ENCODE measurements at places on chromosomes 3 and 15.

DNA sequence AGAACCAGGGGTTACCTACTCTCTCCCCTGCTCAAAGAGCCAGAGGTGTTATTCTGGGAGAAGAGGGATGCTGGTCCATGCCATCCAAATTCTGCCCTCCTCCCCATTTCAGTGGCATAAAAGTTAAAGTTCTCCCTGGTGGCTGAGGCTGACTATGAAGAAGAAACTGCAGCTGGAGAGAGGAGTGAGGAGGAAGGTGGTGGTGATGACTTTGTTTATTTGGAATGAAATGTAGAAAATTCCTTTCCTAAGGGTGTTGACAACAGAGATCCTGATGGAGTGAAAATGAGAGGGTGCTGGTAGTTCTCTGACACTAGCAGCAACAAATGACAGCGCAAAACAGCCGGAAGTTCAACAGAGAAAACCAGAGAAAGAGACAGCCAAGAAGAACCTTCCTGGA, 100.4 kb downstream of the PCCB start:
- no peak for DNase-seq

DNA sequence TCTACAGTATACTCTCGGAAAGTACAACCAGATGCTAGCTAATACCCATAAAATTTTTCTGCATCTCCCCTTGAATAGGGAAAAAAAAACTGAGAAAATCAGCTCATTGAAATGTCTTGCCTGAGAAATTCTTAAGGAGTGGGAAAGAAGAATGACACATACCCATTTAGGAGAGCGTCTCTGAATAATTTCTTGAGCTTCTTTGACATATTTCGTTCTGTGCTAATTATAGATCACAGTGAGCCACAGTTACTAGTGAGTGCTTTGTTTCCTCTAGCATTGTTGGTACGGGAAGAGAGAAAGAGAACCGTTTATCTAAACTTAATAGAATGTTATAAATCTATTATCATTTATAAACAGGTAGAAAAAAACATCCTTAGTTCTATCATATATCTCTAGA, 588.4 kb downstream of the UNC13C start:
- no peak for DNase-seq

DNA sequence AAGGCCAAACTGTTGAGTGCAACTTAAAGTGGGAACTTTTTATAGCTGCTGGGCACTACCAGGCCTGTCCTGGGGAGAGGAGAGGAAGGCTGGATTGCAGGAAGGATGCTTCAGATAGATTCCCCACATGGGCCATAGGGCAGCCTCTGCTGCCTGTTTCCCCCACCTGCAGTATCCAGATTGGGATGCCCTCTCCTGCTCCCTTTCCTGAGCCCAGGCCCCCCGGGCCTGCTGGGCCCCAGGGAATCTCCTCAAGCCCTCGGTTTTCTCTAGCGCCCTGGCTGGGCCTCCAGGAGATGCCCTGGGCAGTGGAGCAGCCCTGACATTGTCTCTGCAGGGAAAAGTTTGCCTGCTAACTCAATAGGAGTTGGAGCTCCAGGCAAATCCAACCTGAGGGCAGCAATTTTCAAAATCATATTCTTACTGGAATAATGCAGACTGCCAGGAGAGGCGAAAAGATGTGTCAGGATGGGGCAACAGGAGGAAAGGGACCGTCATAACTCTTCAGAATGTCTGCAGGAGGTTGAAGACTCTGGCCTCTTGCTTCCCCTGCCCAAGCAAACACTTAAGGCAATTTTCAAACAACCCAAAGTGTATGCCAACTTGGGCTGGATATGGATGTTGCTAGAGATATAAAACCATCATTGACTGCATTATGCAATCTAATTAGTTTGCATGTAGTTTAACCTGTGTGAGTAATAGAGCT, 4.4 kb downstream of the NR2F2 start:
- no peak for DNase-seq

GRCh38 chr15:93072411-93073394, 16.3 kb downstream of the RGMA start:
- DNase-seq = no peak

DNA sequence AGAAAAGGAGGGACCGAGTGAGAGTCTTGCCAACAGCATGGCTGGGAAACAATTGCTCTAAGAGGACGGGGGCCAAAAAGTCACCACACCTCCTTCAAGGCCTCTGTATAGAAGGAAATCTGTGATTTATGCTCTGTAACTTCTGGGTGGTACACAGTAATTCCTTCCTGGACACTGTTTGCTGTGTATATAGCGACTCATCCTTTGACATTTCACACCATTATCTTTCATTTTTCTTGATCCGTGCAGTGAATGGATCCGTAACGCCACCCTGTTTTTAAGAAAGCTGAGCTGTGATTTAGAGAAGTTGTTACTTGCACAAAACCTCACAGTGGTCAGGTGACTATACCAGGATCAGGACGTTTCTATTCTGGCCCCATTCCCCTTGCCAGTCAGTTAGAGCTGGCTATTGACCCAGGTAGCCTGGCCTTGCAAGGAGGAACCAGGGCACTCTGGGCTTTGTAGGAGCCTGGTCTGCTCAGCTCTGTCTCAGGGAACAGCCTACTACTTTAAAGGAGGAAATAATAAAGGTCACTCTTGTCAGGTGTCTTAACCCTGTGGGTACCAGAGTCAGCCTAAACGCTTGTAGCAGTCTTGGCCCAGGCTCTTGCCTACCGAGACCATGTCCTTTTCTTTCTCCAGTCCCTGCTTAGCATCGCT, 86.5 kb upstream of the MYZAP start:
- no peak for DNase-seq

GRCh38 chr3:195114786-195115599, 156.0 kb downstream of the XXYLT1 start:
- no peak for DNase-seq

DNA sequence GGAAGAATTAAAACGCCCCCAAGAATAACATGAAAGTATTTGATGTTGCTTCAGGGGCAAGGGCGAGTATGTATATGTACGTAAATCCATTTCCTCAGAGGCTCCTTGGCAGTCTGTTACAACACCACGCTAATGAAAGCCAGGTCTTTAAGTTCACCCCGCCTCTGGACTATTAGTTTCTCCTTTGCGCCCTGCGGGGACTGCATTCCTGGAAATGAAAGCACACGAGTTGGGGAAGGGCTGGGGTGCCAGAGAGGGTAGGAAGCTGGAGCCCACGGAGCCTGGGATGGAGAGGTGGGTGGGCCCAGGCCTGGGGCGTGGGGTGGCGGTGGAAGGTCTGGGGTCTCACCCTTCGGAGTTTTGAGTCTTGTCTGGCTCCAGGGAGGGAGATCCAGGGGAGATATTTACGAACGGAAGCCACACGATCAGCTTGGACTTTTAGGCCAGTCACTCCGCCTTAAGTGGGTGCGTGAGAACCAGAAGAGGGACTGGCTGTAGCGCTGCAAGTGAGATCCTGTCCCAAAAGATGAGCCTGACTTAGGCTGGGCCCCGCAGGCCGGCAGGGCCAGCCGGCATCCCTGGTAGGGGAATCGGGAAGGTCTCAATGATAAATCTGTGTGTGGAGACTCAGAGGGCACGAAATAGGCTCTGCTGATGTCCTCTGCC, 1.6 kb upstream of the PLCL2 start:
- no peak for DNase-seq

DNA sequence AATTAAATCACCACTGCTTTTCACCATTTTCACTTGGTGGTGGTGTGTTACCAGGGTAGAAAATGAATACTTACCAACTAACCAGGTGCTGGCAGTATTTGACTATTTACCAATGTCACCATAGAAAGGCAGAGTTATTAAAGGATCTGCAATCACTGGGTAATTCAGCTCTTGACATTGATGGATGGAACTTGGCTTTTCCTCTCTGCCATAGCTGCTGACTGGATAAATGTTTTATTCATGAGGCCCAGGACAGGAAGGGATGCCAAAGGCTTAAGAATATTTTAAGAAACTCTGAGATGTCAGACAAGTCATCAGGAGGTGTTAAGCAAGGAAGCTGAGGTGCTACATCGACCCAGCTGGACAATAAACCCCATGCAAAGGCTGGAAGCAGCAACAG, 495.5 kb upstream of the CFAP20DC start:
- DNase-seq = no peak

- no peak for DNase-seq
Measured at GRCh38 chr3:21729331-21729730, 21.7 kb downstream of the ZNF385D start.

- no peak for DNase-seq
Measured at GRCh38 chr3:115165266-115165665, 18.2 kb upstream of the ZBTB20 start.

DNA sequence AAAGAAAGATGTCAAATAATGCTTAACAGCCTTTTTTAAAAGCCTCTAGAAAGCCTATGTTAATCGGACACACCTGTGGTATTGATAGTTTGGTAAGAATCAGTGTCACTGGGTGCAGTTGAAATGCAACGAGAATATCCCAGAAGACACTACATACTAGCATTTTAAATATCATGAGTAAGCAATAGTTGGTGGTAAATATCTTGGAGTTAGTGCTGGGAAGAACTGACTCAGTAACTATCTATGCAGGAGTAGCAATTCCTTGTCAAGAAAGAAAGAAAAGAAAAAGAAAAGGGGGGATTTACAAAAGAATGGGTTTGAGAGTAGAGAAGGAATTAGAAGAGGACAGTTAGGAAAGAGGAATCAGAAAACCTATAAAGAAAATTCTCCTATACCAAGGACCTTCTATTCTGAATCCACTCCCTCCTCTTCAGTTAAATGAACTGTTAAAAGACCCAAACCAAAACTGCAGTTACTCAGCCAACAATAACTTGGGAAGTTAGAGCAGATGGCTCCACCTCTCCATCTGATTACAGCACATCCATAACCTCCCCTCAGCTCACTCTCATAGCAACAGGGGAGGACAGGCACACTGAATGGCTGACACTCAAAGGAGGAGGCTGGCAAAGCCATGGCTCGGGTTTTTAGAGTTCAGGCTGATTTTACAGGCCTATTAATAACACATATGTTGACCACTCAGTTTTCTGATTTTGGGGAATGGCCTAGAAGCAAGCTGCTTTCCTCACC, 207.6 kb upstream of the MDFIC2 start:
- DNase-seq = no peak

- DNase-seq = no peak
Measured at GRCh38 chr15:27598251-27599009, 500.7 kb downstream of the OCA2 start.

GRCh38 chr3:15063656-15064286, 1.3 kb downstream of the MRPS25 start:
- no peak for DNase-seq

- no peak for DNase-seq
Measured at GRCh38 chr15:40297356-40297755, 10.4 kb downstream of the PLCB2 start.

- DNase-seq = no peak
Measured at GRCh38 chr3:158509891-158510290, 61.1 kb upstream of the MLF1 start.

- no peak for DNase-seq
Measured at GRCh38 chr3:146746190-146746589, 141.0 kb upstream of the PLSCR5 start.

DNA sequence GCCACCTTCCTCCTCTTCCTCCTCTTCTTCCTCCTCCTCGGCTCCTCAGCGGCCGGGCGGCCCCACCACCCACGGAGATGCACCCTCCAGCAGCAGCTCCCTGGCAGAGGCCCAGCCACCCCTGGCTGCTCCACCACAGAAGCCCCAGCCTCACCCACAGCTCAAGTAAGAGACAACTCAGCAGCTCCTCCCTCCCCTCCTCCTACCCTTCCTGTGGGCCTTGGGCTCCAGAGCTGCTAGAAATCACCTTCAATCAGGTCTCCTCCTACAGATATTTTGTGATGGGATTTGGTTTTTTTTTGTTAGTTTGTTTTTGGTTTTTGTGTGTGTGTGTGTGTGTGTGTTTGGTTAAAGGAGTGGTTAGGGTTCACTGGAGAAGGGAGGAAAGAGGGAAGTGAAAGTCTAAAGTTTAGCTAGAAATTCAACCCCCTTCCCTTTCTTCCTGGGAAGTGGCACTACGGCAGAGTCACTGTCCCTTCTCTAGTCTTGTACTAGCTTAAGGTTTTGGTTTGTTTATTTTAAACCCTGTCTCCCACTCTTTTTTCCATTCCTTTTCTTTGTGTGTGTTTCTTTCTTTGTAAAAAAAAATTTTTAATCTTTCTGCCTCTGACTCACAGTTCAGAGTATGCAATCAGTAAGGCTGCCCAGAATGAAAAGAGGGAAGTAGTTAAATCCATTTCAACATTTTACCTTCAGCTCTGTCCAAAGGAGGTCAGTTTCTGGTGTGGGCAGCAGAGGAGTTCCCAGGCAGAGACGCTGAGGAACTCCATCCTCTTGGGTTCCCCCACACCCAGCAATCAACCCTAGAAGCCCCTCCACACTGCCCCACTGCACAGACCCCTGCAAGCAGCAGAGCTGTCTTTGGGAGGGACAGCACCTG, 29.0 kb upstream of the TIMP4 start:
- DNase-seq = peak; percentile 12

GRCh38 chr15:89400116-89400781, 65.6 kb upstream of the POLG start:
- DNase-seq = no peak

DNA sequence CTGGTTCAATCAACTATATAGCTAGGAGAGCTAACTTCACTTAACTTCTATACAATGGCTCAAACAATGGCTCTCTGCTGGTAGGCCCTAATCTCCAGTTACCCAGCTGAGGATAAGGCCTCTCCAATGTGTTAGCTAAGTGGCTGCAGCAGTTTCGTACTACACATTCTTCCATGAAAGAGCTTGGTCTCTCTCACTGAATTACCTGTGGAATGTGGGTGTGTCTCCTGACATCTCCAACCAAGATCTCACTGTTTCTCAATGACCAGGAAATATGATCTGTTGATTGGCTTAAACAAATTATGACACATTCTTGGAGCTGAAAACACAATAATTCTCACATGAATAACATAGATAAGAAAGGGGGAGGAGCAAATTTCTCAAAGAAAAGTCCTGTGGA, 169.8 kb upstream of the ROBO1 start:
- no peak for DNase-seq

- DNase-seq = peak; percentile 12
Measured at GRCh38 chr15:36883713-36884517, 216.4 kb downstream of the MEIS2 start.

- no peak for DNase-seq
Measured at GRCh38 chr3:109346770-109347295, 9.5 kb upstream of the DPPA4 start.

- DNase-seq = no peak
Measured at GRCh38 chr15:49813625-49814024, 192.8 kb downstream of the DTWD1 start.

All from stimulated activated CD4-positive, alpha-beta T cell treated with anti-CD3 and anti-CD28 coated beads, TNF-alpha, amount 100 ng/mL, for 4 hours (primary cell).